ENCODE measurements at places on chromosomes 2 and 18. TPM values are rescaled to one million over a fixed set of nuclear protein-coding genes. Genes with fewer than 3 reads are reported as not detected.

The BMPR2 gene
- total RNA-seq: 30.5 TPM

The DLGAP1 gene
- not detected for total RNA-seq

The ASNSD1 gene
- 29.8 TPM for total RNA-seq

The UGT1A5 gene
- not detected for total RNA-seq

The CD226 gene
- total RNA-seq: 2.6 TPM

The ABI2 gene
- total RNA-seq: 65.6 TPM

The EFR3B gene
- total RNA-seq: 0.09 TPM

The SH3RF3 gene
- 21.7 TPM for total RNA-seq

The REG3G gene
- not detected for total RNA-seq

The ARHGAP15 gene
- total RNA-seq: not detected

The RAPH1 gene
- total RNA-seq: 78.0 TPM

The NGEF gene
- total RNA-seq: 7.4 TPM

The SERPINB13 gene
- total RNA-seq: not detected

The POTEJ gene
- total RNA-seq: not detected

The MOGAT1 gene
- total RNA-seq: not detected

The TAF4B gene
- 5.8 TPM for total RNA-seq

The LRRC30 gene
- not detected for total RNA-seq
